ENCODE measurements at places on chromosomes 11 and 22. TPM values are rescaled to one million over a fixed set of nuclear protein-coding genes. Genes with fewer than 3 reads are reported as not detected.

- DNase-seq, result no peak
Observed at GRCh38 chr11:34978236-34979191, 62.1 kb downstream of the PDHX start.

The CALCA gene
- total RNA-seq, result not detected

DNA sequence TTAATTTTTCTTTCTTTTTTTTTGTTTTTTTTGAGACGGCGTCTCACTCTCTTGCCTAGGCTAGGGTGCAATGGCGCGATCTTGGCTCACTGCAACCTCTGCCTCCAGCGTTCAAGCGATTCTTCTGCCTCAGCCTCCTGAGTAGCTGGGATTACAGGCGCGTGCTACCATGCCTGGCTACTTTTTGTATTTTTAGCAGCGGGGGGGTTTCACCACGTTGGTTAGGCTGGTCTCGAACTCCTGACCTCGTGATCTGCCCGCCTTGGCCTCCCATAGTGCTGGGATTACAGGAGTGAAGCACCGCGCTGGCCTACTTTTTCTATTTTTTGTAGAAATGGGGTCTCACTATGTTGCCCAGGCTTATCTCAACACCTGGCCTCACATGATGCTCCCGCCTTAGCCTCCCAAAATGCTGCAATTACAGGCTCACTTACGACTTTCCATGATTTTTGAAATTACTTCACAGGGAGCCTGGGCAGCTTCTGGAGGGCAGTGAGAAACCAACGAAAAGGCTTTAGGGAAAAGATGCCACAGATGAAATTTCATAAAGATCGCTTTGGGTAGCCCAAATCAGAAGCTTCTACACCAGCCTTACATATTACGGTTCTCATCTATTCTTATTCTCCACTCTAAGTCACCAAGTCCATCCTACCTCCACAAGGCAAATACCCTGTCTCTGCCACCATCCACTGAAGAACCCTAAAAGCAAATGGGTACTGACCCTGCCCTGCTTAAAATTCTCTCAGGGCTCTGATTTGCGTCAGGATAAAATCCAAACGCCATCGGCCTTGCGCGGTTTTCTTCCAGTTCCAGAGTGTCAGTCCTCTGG is 866 bp upstream of the RRM1 start:
- DNase-seq, result no peak

The CXCR5 gene
- total RNA-seq, result 23.7 TPM

The NNMT gene
- total RNA-seq, result 0.23 TPM

The DDI1 gene
- not detected for total RNA-seq

All from activated T-cell treated with anti-CD3 and anti-CD28 coated beads, Interleukin-2, amount 50 U/mL, for 4 hours (primary cell).